Hepatocyte (in vitro differentiated cells): ENCODE measurements at places on chromosomes 16 and 17. TPM values are rescaled to one million over a fixed set of nuclear protein-coding genes. Genes with fewer than 3 reads are reported as not detected.
A peak's percentile ranks its signal among the peaks of the same experiment; 100 is the strongest.

- no peaks in the 10 kb centered on the region for H3K36me3 ChIP-seq
- no peak overlapping the region for H3K27ac ChIP-seq
- no peak overlapping the region for H3K4me3 ChIP-seq
- peak; percentile 82 for DNase-seq
- H3K27me3 ChIP-seq: no peaks in the 10 kb centered on the region
- H3K4me1 ChIP-seq: peaks cover 4% of the 10 kb centered on the region
These were observed 77.0 kb downstream of the MYH13 start for GRCh38 chr17:10295728-10296343.

- no peaks in the 10 kb centered on the region for H3K36me3 ChIP-seq
- DNase-seq: no peak
- H3K4me1 ChIP-seq: no peaks in the 10 kb centered on the region
These were observed 192.7 kb downstream of the RPTOR start for GRCh38 chr17:80737106-80738019.

DNA sequence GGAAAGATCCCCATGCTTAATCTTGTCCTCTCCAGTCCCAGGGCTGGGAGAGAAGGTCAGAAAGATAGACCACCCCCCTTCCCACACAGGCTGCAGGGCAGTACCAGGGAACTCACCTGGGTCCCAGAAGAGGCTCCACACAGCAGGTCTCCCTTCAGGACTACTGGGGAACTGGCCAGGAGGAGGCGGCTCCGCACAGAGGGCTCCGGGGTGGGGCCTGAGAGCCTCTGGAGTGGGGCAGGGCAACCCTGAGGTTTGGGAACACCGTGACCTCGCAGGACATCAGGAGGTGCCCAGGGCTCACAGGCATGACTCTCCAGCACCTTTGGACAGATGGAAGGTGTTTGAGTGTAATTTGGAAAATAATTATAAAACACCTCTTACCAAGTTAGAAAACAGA is 11.0 kb downstream of the ABCA3 start:
- peaks cover 17% of the 10 kb centered on the region for H3K27me3 ChIP-seq
- no peaks in the 10 kb centered on the region for H3K36me3 ChIP-seq
- H3K4me1 ChIP-seq: no peaks in the 10 kb centered on the region
- no peak for DNase-seq

GRCh38 chr16:89393738-89394406 is 96.5 kb downstream of the ANKRD11 start:
- peaks cover 26% of the 10 kb centered on the region for H3K4me1 ChIP-seq
- H3K27ac ChIP-seq: peak overlapping the region; percentile 43
- no peaks in the 10 kb centered on the region for H3K27me3 ChIP-seq
- no peaks in the 10 kb centered on the region for H3K36me3 ChIP-seq
- no peak for DNase-seq
- no peak overlapping the region for H3K4me3 ChIP-seq

DNA sequence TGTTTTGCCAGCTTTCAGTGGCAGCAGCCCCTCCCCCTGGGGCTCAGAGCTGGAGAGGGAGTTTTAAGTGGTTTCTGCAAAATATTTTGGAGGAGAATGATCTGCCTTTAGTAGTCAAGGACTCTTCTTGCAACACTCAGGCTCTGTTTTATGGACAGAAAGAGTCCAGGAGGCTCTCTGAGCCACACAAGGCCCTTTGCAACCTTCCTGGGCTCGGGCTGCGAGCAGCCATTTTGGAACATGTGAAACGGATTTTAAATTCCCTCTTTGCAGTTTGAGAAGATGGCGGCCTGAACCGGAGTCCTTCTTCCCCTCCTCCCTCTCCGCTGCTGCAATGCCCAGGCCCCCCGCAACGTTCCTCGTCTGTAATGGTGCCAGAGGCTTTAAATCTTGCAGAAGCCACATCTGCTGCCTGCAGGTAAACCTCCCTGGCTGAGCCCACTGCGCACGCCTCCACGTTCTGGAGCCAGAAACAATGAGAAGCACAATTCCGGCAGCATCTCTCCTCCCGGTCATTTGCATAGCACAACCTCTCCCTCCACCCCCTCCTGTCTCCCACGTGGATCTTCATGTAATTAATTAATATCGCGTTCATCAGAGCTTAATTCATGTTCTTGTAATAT is 386.1 kb downstream of the SEC14L1 start:
- peaks cover 7% of the 10 kb centered on the region for H3K4me1 ChIP-seq
- H3K36me3 ChIP-seq: no peaks in the 10 kb centered on the region
- DNase-seq: no peak
- no peak overlapping the region for H3K4me3 ChIP-seq
- H3K27ac ChIP-seq: no peak overlapping the region

DNA sequence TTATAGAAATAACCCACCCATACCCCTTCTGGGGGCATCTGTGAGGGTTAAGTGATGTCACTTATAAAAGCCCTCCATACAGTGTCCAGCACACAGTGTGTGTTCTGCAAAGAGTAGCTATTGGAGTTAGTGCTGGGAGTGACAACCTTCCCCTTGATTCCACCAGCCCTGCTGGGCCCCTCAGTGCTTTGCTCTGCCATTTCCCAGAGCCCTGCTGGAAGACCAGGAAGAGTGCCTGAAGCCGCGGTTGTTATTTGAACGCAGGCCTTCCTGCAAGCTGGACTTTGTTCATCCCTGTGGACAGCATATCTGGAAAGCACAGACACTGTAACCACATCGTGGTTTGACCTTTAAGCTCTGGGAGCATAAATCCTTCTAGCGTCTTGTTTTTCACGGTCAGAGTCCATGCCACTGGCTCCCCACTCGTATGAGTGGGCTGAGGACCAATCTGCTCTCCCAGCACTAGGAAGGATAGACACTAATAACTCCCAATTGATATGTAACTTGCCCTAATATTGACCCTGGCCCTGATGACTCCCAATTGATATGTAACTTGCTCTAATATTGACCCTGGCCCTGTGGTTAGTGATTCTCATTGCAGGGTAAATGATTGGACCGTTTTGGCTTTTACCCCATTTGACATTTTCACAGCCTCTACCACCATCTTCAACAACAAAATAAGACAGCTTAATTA is 297.1 kb upstream of the MAF start:
- peak; percentile 77 for DNase-seq
- H3K4me1 ChIP-seq: peaks cover 30% of the 10 kb centered on the region
- H3K36me3 ChIP-seq: no peaks in the 10 kb centered on the region
- H3K27me3 ChIP-seq: no peaks in the 10 kb centered on the region

DNA sequence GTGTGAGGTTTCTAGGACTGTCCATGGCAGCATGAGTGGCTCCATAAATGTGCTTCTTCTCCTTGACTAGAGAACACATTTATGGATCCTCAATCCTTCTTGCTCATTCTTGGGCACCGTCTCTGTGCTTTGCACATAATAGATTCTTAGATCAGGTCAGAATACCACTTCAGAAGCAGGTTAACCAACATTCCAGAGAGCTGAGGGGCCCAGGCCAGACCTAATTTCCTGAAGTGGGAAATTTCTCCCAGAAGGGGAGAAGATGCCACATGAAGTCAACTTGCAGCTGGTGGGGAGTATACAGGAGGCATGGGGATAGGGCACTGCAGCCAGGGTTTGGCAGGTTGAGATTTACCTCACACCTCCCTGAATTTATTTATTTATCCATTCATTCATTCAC is 24.4 kb upstream of the VAT1L start:
- no peak overlapping the region for H3K4me3 ChIP-seq
- H3K36me3 ChIP-seq: no peaks in the 10 kb centered on the region
- DNase-seq: no peak
- no peaks in the 10 kb centered on the region for H3K4me1 ChIP-seq
- no peaks in the 10 kb centered on the region for H3K27me3 ChIP-seq
- H3K27ac ChIP-seq: peak overlapping the region; percentile 19

DNA sequence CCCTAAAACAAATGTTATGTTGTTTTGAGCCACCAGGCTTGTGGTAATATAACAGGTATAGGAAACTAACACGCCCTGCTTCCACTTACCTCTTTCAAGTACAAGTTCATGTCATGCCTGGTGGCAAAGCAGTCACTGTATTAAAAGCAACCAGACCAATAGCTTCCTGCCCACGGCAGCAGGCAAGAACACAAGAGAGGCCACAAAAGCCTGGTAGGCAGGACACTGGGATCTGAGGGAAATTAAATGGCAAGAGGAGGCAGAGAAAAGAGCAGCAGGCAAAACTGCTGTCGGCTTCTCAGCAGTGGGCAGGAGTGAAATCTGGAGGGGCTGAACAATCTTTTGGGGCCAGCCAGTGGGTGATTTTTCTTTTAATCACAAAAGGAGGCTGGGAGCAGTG is 2.2 kb downstream of the CYTH1 start:
- no peak overlapping the region for H3K4me3 ChIP-seq
- H3K27ac ChIP-seq: no peak overlapping the region
- H3K36me3 ChIP-seq: no peaks in the 10 kb centered on the region
- no peak for DNase-seq

DNA sequence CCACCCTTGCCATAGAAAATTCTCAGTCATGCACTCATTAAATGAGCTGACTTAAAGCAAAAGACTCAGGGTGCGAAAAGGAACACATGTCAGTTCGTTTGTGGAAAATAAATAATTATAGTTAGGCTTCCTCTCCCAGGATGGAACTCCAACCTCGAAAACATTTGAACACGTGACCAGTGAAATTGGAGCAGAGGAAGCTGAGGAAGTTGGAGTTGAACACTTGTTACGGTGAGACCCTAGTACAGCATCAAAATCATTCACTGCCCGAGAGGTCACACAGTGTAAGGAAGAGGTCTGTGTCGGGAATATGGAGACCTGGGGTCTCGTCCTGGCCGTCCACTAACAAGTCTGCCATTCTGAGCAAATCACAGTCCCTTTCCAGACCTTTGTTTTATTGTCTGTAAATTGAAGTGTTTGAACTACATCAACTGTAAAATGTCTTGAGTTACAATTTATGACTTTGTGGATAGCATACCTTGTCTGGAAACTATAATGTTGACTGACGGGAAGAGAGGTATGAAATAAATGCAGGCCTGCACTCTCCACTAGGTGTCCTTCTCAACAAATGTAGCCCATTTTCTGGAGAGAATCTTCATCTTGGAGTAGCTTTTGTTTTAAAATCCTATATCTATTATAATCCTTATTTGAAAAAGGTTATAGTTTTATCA is 7.7 kb downstream of the PSMD7 start:
- H3K4me1 ChIP-seq: no peaks in the 10 kb centered on the region
- DNase-seq: no peak
- H3K4me3 ChIP-seq: no peak overlapping the region
- H3K27ac ChIP-seq: no peak overlapping the region
- H3K27me3 ChIP-seq: no peaks in the 10 kb centered on the region
- H3K36me3 ChIP-seq: peaks cover 5% of the 10 kb centered on the region

GRCh38 chr16:11229906-11230305 is 26.1 kb downstream of the SOCS1 start:
- no peak overlapping the region for H3K4me3 ChIP-seq
- H3K4me1 ChIP-seq: no peaks in the 10 kb centered on the region
- H3K27ac ChIP-seq: no peak overlapping the region
- DNase-seq: no peak

DNA sequence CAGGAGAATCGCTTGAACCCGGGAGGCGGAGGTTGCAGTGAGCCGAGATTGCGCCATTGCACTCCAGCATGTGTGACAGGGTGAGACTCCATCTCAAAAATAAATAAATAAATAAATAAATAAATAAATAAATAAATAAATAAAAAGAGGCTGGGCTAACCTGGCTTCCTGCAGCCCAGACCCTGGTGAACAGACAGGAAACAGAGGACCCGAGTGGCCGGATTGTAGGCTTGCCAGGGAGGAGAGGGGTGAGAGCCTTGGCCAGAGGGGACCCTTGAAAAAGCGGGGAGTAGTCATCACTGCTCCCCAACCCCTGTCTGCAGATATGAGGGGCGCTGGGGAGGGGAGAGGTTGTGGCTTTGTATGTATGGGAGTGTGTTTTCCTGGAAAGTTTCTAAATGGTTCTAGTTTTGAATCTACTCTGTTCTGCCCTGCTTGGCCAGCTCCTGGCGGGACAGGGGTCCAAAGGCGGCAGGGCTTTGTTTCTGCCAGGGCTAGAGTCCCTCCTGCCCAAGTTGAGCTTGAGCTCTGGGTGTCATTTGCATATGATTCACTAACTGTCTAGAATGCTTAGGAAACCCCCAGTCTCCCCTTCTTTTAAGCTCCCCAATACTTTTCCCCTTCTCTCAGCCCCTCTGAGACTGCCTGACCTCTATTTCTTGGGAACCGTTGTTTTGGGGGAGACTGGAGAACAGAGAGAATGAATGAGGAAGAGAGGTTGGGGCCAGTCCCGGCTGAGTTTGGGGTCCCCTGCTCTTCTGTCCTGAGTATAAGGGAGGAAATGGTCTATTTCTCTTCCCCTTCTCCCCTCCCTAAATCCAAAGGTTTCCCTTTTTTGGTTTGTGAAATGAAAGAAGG is 16.4 kb downstream of the RARA start:
- no peak for DNase-seq
- H3K4me3 ChIP-seq: no peak overlapping the region
- peaks cover 75% of the 10 kb centered on the region for H3K4me1 ChIP-seq
- no peaks in the 10 kb centered on the region for H3K27me3 ChIP-seq

- peaks cover 25% of the 10 kb centered on the region for H3K4me1 ChIP-seq
- peak overlapping the region; percentile 100 for H3K27ac ChIP-seq
- H3K36me3 ChIP-seq: no peaks in the 10 kb centered on the region
- no peak overlapping the region for H3K4me3 ChIP-seq
- H3K27me3 ChIP-seq: no peaks in the 10 kb centered on the region
- DNase-seq: no peak
These were observed 2.0 kb upstream of the VAMP2 start for GRCh38 chr17:8164815-8165131.

- DNase-seq: no peak
- H3K4me3 ChIP-seq: no peak overlapping the region
- no peak overlapping the region for H3K27ac ChIP-seq
- no peaks in the 10 kb centered on the region for H3K36me3 ChIP-seq
These were observed 79.8 kb downstream of the ARHGAP23 start for GRCh38 chr17:38507921-38508569.

DNA sequence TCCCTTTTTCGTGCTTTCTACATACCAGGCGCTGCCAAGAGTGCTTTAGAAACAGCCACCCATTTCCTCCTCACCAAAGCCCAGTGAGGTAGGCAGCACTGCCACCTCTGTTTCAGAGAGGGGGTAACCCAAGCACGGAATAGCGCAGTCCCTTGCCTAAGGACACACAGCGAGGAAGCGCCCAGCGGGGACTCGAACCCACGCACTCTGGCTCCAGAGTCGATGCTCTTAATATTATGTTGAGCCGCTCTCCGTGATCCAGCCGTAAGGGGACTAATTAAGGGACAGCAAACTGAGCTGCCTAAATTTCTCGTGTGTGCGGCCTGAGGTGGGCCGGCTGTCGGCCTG is 497 bp downstream of the CES1 start:
- H3K4me3 ChIP-seq: no peak overlapping the region
- DNase-seq: no peak
- no peaks in the 10 kb centered on the region for H3K4me1 ChIP-seq
- no peak overlapping the region for H3K27ac ChIP-seq
- H3K27me3 ChIP-seq: no peaks in the 10 kb centered on the region

- peak overlapping the region; percentile 91 for H3K27ac ChIP-seq
- H3K4me3 ChIP-seq: no peak overlapping the region
- no peak for DNase-seq
- H3K4me1 ChIP-seq: peaks cover 17% of the 10 kb centered on the region
These were observed 19.1 kb downstream of the NGFR start for GRCh38 chr17:49514071-49514721.

RNF157 gene
- 8.6 and 8.9 TPM in 2 replicates for total RNA-seq

CA7 gene
- total RNA-seq: 2.5 and 3.3 TPM in 2 replicates

HOXB5 gene
- total RNA-seq: 0.27 and 0.36 TPM in 2 replicates

SPECC1 gene
- total RNA-seq: 45.1 and 57.5 TPM in 2 replicates

OR3A3 gene
- total RNA-seq: not detected in 2 replicates

SGCA gene
- total RNA-seq: 0.37 TPM in 1 of 2 replicates, not detected in the other
